Stimulated activated CD4-positive, alpha-beta T cell treated with anti-CD3 and anti-CD28 coated beads, Interleukin-12 subunit alpha, Interleukin-12 subunit beta, amount 100 ng/mL, for 24 hours (primary cell): ENCODE measurements at places on chromosomes 5 and 9.

GRCh38 chr5:129554134-129554904, 94.2 kb downstream of the ADAMTS19 start:
- no peak for DNase-seq

DNA sequence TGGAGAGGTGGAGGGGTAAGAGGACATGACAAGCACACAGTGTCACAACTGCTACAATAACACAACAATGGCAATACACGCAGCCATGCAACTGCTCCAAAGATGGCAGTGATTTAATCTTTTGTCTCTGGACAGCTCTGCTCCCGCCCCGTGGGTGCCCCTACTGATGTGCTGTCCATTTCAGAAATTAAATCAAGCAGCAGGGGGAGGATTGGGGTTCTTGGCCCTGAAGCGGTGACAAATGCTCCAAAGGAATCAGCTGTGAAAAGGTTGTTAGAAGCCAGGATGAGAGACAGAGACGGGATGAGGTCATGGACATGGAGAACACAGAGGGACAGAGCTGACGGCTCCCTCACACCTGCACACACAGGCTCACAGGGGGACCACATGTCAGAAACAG, 22.6 kb downstream of the CNTFR start:
- no peak for DNase-seq

- no peak for DNase-seq
Measured at GRCh38 chr5:100595812-100596173, 60.6 kb downstream of the FAM174A start.

GRCh38 chr9:92770360-92770995, 5.8 kb upstream of the BICD2 start:
- no peak for DNase-seq

- peak; percentile 28 for DNase-seq
Measured at GRCh38 chr5:16934123-16934522, 2.0 kb downstream of the MYO10 start.

- no peak for DNase-seq
Measured at GRCh38 chr5:22926574-22926973, 73.4 kb upstream of the CDH12 start.
